ENCODE measurements at places on chromosomes 6 and 20.

DNA sequence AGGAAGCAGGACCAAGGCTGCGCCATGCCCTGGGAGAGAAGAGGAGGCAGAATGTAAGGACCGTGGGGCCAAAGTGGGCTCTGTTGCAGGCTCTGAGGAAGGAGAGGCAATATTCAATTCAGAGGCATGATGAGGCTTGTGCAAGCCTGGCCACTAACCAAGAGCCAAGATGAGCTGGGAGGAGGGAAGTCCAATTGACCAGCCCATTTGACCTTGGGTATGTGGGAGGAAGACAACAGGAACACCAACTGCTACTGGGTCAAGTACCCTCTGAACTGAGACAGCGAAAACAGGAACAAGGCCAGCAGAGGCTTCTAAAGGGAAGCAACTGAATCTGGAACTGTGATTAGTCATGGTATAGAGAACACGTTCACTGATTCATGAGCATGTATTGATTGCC, 779.6 kb downstream of the MAFB start:
- DNase-seq: no peak

DNA sequence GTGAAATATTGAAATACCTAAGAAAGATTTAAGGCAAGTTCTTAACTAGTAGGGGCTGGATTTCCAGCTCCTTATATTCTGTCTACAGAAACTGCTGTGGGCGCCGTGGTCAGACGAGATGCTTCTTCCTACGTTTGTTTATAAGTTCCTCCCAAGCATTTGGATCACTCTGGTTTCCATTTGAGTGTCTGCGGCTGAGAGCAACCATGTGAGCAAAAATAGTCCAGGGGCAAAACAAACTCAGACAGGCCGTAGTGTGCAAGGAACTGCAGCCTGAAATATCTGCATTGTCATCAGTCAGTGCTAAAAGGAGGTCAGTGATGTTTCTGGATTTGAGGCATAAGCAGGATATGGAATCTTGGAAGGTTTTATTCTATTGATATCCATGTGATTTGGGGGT, 485.9 kb upstream of the JAG1 start:
- DNase-seq: no peak

DNA sequence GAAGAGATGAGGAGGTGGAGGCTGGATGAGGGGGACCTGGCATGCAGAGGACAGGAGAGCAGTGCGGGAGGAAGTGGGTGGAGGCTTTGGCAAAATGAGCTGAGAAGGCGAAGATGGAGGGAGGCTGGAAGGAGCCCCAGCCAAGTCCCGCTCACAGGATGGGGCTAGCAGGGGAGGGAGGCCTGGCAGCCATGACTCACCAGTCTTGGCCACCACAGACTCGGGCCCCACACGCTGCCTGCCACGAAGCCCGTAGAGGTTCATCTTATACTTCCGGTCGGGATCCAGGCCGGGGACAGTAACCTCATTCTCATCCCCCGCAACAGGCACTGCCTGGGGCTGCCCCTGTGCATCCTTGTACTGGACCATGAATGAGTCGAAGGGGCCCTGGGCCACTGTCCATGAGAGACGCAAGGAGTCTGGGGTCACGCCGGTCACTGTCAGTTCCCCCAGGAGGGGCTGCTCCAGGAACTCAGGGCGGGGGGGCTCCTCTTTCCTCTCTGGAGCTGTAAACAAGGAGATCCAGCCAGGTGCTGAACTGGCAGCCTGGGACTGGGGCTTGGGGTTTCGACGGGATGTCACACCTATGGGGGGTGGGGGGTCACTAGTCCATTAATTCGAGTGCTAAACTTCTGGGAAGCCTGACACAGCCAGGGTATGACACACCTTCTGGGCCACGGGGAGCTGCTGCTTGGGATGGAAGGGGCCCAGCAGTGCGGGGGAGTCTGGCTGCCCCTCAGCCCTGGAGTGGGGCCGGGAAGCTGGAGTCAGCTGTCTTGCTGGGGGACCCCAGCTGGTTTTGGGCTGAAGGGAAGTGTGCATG, 27.8 kb downstream of the TNXB start:
- DNase-seq: no peak

- DNase-seq: no peak
Measured at GRCh38 chr6:143241911-143242310, 181.2 kb downstream of the AIG1 start.

DNA sequence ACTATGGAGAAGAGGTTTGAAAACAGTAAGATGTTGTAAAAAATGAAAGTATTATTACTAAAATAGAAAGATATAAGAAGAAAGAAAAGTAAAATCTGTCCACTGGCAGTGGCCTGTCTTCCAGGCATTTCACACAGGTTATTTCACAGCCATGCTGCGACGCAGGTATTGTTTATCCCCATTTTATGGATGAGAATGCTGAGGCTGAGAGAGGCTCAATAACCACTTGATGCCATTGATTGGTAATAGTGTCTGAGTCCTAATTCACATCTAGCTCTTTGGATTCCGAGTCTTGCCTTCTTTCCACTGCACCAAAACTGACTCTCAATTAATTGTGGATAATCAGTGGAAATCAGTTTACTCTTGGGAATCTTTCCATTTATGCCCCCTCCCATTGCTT, 37.2 kb upstream of the IL20RA start:
- DNase-seq: no peak

DNA sequence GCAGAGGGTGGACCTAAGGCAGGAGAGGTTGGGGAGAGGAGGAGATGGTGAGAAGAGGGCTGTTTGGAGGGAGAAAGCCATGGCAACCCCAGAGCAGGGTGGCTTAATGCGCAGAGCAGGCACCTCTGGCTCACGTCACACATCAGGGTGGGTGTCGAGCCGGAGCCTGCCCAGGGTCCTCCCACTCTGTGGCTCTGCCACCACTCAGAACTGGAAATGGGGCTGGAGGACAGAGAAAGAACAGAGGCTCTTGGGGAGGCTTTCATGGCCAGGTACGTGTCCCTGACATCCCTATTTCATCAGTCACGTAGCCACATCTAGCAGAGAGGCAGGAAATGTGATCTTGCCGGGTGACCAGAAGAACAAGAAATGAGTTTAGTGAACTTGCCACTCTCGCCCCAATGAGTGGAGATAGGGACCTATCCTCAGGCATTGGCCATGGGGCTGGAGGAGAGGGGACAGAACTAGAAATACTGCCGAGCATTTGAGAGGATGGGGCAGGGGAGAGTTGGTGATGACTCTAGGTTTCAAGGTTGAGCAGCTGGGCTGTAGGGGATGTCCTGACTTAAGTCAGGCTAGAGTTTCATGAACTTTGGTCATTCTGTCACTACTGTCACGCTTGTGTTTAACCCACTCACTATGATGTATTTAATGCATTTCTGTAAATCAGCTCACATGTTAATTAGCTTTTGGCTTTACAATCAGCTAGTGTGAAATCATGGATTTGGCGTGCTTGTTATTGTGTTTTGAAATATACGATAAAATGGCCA, 52.7 kb downstream of the CDH26 start:
- DNase-seq: no peak

GRCh38 chr20:46999801-47000465, 105.3 kb downstream of the EYA2 start:
- DNase-seq: no peak

DNA sequence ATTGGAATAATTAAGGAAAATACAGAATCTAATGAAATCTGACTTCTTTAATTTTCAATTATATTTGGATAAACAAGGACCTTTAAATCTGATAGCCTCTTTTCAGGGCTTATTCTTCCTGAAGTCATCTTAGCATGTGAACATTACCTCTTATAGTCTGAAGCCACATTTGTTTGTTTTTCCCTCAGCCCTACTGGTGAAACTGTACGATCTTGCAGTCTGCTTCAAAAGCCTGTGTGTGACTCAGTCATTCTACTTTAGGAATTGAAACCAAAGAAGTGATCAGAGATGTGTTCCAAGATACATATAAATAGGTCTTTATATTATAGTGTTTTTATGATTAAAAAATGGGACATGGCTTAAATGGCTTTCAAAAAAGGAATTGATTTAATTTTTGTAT, 67.5 kb downstream of the MACROD2 start:
- DNase-seq: no peak

- DNase-seq: no peak
Measured at GRCh38 chr6:123529843-123530242, 106.9 kb downstream of the TRDN start.

DNA sequence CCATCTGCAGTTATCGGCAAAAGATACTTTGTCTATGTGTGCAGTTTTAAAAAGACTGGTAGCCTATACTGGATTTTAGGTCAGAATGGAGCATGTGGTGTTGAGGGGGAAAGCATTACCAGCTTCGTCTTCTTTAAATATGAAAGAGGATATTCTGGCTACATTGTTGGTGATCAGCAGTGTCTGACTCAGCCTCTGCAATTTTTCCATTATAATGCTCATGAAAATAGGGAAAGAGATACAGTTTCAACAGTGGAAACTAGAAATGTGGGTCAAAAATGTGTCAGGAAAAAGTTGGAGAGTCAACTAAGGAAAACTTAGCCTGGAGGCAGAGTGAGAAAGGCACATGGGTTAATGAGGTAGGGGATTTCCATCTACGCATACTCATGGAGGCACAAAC, 45.2 kb downstream of the HDGFL1 start:
- no peak for DNase-seq

DNA sequence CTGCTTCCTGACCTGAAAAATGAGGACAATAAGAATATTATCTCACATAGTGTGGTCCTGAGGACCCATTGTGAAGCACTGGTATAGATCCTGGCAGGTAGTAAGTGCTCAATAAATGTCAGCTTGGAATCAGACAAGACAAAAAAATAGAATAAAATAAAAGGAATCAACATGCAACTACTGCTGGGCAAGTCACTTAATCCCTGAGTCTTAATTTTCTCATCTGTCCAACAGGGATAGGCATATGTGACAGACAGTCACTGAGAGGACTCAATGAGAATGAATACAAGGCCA, 38.0 kb upstream of the PIM1 start:
- no peak for DNase-seq

- no peak for DNase-seq
Measured at GRCh38 chr6:7904654-7905319, 5.8 kb downstream of the TXNDC5 start.

DNA sequence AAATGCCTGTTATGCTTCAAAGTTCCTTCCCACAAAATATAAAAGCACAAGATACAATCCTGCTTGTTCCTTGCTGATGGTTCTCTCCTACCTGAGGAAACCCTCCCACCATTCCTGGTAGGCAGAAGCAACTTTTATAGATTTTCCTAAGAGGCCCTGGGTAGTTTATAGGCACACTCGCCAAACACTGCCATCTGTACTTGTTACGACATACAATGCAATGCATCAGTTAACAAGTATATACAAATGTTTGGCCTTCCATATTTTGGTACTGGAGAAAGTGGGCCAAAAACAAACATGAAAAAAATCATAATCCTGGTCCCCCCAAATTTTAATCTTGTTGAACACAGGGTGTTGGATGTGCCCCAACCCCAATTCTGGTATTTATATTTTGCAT, 16.6 kb downstream of the MCM9 start:
- DNase-seq: no peak

DNA sequence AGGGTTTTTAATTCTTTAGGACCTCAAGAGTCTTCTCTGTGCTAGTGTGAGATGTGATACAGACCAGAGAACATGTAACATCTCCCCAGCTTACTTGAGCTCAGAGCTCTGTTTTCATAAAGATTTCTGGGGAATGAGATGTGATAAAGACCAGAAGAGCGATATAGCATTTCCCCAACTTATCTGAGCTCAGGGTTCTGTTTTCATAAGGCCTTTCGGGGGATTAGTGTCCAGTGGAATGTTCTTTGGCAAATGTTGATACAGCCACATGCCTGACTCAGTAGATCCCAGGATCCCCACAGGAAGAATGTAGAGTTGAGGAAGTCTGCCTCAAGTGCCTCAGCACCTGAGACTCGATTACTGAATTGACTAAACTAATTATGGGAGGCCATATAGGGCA, 18.7 kb upstream of the TOP1 start:
- DNase-seq: no peak

- DNase-seq: no peak
Measured at GRCh38 chr20:10524034-10524476, 89.0 kb downstream of the SLX4IP start.

DNA sequence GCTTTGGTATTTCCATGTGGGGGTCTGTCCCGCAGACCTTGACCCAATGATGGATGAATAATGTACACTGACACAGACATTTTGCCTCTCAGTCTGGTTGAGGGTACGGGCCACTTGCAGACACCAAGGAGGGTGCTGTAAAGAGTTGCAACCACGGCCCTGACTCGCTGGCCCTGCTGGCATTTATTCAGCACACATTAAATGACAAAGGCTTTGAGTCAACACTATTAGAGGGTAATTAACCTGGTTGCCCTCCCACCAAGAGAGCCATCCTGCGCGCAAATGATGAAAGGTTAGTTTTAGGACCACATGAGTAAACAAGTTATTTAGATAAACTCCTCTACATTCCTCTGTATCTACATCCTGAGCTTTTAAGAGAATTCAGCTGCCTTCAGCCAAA, 308.9 kb upstream of the MMS22L start:
- DNase-seq: no peak

DNA sequence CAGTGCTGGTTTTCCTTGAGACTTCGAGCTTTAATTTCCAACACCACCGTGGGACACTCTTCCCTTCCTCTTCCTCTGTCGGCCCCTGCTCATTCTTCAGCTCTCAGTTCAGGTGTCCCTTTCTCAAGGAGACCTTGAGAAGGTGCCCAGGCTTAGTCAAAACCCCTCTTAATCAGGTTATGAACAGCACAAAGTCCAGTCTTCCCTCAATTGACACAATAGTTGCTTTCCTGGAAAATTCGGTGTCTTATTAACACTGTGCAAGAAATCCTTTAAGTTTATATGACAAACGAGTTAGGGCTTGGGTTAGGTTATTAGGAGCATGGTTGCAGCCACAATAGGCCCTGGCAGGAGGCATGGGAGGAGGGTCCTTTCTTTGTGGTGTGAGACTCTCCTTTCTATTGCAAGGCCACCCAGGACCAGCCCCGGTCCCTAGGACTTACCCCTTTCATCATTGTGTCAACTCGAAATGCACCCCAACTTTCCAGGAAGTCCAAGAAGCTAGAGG, 1.5 kb upstream of the NSFL1C start:
- no peak for DNase-seq

GRCh38 chr6:54621285-54621684, 225.3 kb upstream of the FAM83B start:
- DNase-seq: no peak

GRCh38 chr6:117306227-117306790, 41.0 kb downstream of the VGLL2 start:
- DNase-seq: no peak

DNA sequence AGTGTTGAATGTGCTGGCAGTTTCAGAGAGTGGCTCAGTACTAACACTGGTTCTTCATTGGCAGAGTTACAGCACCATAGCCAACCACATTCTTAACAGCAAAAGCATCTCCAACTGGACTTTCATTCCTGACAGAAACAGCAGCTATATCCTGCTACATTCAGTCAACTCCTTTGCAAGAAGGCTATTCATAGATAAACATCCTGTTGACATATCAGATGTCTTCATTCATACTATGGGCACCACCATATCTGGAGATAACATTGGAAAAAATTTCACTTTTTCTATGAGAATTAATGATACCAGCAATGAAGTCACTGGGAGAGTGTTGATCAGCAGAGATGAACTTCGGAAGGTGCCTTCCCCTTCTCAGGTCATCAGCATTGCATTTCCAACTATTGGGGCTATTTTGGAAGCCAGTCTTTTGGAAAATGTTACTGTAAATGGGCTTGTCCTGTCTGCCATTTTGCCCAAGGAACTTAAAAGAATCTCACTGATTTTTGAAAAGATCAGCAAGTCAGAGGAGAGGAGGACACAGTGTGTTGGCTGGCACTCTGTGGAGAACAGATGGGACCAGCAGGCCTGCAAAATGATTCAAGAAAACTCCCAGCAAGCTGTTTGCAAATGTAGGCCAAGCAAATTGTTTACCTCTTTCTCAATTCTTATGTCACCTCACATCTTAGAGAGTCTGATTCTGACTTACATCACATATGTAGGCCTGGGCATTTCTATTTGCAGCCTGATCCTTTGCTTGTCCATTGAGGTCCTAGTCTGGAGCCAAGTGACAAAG, 17.0 kb upstream of the ADGRF4 start:
- no peak for DNase-seq
